T-helper 9 cell (primary cell): ENCODE measurements at places on chromosomes 6 and 20.

DNA sequence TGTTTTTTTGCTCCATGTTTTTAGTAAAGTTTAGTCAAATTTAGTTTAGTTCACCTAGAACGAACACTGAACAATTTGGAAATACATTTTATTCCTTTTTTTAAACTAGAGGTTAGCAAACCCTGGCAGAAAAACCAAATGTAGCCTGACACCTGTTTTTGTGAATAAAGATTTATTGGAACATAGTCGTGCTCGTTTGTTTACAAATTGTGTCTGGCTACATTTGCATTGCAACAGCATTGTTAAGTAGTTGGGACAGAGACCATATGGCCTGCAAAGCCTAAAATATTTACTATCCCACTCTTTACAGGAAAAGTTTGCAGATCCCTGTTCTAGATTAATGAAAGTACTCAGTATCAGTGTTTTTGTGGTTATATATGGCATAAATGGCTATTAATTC is 56.9 kb downstream of the CD109 start:
- no peak for DNase-seq

DNA sequence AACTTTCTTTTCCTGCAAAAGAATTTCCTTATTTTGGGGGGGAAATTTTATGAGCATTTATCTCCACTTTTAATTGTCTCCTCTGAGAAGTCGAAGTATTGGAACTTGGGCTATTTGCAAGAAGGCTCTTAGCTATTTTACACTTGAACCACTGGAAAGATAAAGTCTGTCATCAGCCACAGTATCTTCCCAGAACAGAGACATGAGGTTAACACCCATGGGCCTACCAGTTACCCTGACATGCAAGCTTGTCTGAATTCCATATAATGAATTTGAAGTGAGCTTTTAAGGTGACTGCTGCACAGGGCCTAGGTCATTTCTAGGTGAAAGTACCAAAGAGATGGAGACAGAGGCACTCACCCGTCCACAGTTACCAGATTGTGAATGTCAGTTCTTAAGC is 193.1 kb downstream of the SIM1 start:
- DNase-seq: no peak

DNA sequence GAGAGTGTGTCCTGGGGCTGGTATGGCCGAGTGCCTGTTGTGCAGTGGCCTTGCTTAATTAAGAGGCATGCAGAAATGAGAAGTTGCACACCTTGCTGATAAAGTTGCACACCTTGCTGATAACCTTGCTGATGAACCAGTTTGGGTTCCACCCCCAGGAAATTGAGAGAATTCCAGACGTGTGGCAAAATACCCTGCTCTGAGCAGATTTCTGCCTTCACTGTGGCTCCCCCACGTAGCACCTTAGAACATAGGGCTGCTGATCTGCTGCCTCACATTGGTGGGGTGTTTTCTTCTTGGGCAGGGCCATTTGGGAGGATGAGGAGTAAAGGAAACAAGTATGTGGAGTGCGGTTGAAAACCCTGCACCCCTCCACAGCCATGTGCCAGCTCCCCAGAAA is 22.5 kb upstream of the ADRM1 start:
- no peak for DNase-seq

GRCh38 chr6:131015630-131016263 is 47.3 kb downstream of the EPB41L2 start:
- no peak for DNase-seq

- no peak for DNase-seq
Measured at GRCh38 chr6:80667006-80667405, 560.5 kb downstream of the BCKDHB start.

- DNase-seq: no peak
Measured at GRCh38 chr20:32114305-32114960, 4.9 kb downstream of the TM9SF4 start.

GRCh38 chr6:38517005-38517404 is 122.7 kb downstream of the BTBD9 start:
- DNase-seq: no peak

DNA sequence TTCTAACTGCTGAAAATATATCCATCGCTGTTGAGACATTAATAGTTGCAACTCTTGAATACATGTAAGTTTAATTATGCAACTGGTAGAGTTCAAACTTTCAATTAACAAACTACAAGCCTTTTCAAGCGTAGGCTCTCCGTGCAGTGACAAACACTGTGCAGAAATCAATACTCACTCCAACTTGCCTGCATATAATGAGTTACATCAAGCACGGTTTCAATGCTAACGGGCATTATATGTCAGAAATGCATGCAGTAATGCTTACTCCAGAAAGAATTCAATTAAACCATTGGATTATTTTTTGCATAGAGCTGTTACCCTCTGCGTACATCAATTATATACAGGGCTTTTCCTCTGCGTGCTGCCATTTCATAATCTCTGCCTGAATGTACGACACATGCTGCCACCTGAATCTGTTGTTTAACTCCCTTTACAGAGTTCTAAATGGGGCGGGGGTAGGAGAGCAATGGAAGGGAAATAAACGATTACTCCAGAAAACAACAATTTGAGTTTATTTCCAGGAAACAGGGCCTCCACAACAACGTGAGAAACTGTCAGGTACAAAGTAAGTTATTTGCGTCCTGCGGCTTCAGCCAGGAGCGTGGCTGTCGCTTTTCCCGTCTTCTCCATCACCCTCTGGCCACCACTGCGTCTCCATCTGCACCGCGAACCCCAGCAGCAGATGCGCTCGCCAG is 1.8 kb downstream of the PTPRK start:
- no peak for DNase-seq

GRCh38 chr20:33490934-33491656 is 1.2 kb downstream of the CBFA2T2 start:
- DNase-seq: no peak

DNA sequence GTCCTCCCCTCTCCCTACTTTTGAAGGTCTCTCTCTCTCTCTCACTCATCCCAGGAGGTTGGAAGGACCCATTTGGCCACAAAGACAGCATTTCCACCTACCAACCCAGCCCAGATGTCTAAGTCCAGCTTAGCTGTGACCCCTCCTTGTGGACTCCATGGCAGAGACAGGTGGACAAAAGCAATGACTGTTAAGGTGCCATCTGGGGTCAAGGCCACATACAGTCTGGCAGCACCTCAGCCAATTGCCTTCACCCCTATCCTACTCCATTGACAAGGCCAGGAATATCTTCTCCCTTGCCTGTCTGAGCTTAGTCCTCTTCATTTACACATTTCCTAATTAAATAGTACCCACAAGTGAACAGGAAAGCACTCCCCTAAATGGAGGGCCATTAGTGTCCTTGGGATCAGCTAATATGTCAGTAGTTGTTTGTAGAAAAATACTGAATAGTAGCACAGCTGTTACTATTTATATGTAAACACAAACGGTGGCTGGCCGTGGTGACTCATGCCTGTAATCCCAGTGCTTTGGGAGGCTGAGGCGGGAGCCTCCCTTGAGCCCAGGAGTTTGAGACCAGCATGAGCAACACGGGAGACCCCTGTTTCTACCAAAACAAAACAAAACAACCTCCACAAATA is 28.8 kb downstream of the GCM1 start:
- no peak for DNase-seq

DNA sequence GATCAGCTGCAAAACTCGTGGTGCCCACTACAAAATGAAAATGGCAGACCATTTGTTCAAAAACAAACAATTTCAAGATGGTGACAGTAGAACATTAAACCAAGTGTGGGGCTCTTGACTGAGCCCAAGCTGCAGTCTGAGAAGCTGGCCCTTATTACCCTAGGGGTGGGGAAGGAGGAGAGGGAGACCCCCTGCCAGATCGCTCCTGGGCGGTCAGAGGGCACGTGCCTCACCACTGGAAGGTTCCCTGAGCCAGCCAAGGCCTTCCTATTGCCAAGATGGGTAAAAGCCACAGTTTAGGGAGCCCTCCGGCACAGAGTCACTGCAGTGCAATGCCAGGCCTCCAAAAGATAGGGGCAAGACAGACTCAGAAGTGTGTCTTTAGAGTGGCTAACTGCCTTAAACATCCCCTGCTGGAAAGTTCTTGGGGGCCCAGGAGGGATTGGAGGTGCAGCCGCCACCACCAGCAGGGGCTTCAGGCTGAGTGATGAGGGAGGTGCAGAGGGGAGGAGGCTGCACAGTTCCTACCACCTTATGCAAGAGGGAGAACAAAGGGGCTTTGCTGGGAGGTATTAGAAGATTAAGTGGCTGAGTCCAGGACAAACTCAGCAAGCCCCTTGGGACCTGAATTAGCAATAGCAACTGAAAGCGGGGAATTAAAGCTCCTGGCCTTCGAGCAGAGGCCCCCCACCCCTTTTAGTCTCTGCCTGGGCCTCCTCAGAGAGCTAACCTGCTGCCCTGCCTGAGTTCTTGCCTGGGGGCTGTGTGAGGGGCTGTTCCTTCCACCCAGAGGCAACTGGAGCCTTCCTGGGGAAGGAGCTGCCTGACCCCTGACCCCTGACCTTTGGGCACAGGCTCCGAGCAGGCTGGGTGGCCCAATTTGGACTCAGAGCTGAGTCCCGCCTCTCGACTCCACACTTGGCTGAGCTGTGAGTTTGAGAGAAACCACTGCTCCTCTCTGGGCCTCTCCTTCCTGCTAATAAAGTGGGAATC is 88.4 kb downstream of the VEGFA start:
- no peak for DNase-seq

DNA sequence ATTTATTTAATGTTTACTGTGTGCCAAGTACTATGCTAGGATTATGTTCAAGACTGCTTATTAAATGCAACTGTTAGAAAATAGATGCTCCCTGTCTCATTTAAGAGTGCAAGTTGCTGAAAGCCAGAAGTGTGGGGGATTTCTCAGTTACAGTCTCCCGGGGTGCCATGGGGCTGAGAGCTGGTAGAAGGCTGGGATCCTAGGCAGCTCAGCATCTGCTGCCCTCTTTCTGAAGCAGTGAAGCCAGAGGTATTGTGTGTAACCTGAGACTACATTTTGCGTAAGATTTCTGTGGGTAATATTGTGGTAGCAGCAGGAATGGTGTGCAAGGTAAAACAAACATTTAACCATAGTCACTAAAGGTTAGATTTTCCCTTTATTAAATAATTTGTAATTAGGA is 120.6 kb downstream of the AKAP7 start:
- DNase-seq: no peak
